NCI-H1436 treated with DMSO at 0.1 percent for 48 hours (cell line): ENCODE measurements at places on chromosomes 16 and 17.

- DNase-seq: no peak
These were observed 29.7 kb downstream of the RTN4RL1 start for GRCh38 chr17:1995321-1995892.

- DNase-seq: no peak
These were observed 1.1 kb upstream of the PPL start for GRCh38 chr16:4937782-4938682.

DNA sequence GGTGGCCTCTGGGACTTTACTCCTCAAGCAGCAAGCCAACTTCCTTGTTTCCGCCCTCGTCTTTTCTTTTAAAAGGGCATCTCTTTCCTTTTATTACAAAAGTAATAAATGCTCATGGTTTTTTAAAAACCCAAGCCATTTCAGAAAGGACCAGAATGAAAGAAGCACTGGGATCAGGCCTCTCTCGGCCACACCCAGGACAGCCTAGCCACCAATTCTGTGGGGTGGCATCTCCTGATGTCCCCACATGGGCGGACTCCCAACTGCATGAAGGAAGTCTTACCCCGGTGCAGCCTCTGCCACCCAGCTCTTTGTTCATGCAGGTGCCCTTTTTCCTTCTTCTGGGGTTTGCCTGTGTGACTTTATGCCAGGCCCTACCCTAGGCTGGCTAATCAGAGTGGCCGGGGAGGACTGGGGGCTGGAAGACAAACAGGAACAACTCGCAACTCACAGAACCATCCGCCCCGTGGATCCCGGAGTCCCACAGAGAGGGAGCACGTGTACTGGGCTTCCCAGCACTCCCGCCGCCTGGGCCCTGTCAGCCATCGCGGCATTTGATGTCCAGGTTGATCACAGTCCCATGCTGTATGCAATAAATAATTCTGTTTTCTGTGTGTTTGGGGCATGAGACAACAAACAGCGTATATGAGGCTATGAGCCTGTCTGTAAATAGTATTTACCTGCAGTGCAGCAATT, 2.6 kb upstream of the RASD1 start:
- DNase-seq: no peak

- DNase-seq: no peak
These were observed 138.3 kb downstream of the KCNJ2 start for GRCh38 chr17:70307430-70308225.

DNA sequence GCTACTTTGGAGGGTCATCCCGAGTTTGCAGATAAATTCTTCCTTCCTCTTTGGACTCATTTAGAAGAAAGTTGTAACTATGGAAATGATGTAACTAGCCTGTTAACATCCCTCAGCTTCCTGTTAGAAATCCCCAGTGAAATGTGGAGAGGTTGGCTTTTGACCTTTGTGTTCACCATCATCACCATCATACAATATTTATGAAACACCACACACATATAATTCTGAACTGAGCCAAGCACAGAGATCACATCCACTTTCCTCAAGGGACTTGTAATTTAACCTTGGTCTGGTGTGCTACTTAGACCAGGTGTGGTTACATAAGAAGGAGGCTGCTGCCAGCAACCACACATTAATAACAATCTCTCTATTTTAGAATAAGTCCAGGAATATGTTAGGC, 2.5 kb downstream of the CAPNS2 start:
- no peak for DNase-seq

GRCh38 chr17:5330981-5331380, 48.9 kb downstream of the RABEP1 start:
- DNase-seq: no peak

DNA sequence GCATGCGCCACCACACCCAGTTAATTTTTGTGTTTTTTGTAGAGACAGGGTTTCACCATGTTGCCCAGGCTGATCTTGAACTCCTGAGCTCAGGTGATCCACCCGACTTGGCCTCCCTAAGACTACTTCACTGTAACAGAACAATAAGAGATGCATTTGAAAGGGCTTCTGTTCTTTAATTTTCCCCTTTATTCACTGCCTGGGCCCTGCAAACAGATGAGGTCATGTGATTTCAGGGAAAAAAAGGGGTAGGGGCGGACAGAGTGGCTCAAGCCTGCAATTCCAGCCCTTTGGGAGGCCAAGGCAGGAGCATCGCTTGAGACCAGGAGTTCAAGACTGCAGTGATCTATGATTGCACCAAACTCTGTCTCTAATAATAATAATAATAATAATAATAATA, 36.3 kb downstream of the TMEM114 start:
- no peak for DNase-seq

GRCh38 chr17:36951084-36951789, 2.5 kb downstream of the AATF start:
- DNase-seq: no peak

- no peak for DNase-seq
These were observed 2.4 kb upstream of the MARVELD3 start for GRCh38 chr16:71623597-71623996.

- no peak for DNase-seq
These were observed 6.4 kb upstream of the ALOX15B start for GRCh38 chr17:8032442-8032841.

GRCh38 chr16:61820398-61820797, 215.8 kb downstream of the CDH8 start:
- DNase-seq: no peak

DNA sequence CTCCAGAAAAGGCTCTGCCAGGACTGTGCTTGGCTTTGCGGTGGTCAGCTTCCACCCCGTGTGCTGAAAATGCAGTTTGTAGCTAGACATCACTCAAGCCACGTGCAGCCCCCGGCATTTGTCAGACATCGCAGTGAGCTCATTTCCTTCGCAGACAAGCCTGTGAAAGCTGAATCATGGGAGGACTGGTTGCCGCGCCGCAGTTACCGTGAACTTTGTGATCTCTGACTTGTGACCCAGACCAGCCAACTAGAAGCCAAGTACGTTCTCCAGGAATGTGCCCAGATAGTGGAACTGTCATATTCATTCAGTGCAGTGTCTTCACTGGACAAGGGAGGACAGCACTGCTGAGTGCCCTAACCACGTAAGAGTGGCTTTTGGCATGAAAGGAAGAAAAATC, 58.1 kb downstream of the NDE1 start:
- no peak for DNase-seq

DNA sequence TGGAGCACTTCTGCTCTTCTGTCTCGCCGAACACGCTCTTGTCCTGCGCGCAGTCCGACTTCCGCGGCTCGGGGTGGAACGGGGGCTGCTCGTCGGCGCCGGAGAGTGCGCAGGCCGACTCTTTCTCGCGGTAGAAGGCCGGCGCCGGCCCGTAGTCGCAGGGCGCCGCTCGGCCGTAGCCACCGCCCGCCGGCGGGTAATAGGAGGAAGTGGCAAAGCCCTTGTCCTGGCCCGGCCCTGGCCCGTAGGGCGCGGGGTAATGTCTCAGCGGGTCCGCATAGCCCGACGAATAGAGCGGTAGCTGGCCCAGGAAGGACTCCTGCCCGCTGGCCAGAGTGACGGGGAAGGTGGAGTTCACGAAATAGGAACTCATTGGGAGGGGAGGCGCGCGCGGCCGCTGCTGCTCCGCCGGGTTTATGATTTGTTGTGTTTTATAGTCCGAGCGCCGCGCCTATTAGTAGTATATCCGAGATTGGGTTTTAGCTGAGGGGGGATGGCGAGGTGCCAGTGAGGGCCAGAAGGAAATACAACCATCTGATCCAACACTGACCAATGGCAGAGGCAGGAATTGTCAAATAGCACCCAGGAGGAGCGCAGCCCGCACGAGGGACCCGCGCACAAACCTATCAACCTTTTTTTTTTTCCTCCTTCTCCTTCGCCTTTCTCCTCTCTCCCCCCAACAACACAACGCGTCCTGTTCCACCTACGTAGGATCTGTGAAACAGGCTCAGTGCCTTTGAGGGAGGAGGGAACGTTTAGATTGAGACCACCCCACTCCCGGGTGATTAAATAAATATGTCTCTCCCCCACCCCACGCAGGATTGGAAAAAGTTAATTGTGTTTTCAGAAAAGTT, 4.4 kb upstream of the HOXB5 start:
- DNase-seq: no peak

GRCh38 chr16:51984395-51984794, 562.5 kb downstream of the TOX3 start:
- no peak for DNase-seq

GRCh38 chr16:3819746-3820724, 60.5 kb downstream of the CREBBP start:
- DNase-seq: peak; percentile 48

GRCh38 chr17:43905400-43905984, 1.8 kb downstream of the MPP2 start:
- DNase-seq: no peak

DNA sequence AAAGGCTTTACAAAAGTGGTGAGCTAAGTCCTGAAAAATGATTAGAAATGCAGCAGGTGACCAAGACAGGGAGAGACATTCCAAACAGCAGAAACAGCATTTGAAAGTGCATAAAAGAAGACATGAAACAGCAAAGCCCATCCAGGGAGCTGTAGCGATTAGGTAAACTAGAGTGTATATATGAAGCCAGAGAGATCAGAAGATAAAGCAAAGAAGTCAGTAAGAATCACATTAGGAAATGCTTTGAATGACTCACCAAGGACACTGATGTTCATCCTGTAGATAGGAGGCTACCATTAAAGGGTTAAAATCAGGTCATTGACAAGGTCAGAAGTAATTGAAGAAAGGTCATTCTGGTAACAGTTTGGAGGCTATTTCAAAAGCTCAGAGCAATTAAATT, 27.6 kb upstream of the VAT1L start:
- no peak for DNase-seq

- no peak for DNase-seq
These were observed 193.3 kb downstream of the HS3ST3B1 start for GRCh38 chr17:14494161-14494560.

GRCh38 chr16:89615596-89616090, 2.2 kb downstream of the DPEP1 start:
- DNase-seq: no peak

DNA sequence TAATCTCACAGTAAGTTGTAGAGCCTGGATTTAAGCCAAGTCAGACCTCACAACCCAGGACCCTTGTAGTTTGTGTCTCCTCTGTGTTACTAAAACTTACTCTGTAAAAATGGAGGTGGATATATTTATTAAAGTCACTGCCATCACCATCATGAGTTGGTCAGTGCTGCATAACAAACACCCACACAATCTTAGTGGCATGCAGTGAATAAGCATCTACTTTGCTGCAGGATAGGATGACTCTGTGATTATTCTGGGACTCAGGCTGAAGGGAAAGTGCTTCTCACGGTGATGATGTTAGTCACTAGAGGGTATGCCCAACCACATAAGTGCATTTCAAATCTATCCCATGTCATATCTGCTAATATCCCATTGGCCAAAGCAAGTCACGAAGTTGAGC, 398.7 kb downstream of the XYLT1 start:
- no peak for DNase-seq
